GM23248 (cell line): ENCODE measurements at places on chromosomes 1 and 21. TPM values are rescaled to one million over a fixed set of nuclear protein-coding genes. Genes with fewer than 3 reads are reported as not detected.
A peak's percentile ranks its signal among the peaks of the same experiment; 100 is the strongest.

- DNase-seq, result peak; percentile 44
These were observed 170.1 kb downstream of the NEK7 start for GRCh38 chr1:198326915-198327314.

DNA sequence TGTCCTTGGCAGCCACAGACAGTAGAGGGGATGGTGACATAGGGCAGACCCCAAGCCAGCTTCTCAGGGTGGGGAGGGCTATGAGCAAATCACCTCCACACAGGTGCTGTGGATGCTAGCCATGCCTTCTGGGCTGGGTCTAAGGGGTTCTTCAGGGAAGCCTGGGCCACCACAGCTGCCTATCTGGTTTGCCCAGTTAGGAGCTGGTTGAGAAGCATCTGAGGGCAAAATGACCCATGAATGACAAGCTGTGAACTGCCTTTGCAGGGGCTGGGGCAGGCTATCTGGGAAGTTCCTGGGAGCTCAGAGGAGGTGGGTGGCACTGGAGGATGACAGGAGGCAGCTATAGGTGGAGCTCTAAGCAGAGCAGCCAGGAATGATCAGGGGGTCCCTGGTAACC is 10.1 kb upstream of the ARHGEF10L start:
- DNase-seq, result no peak

The BCL10 gene
- total RNA-seq, result 45.5 and 51.4 TPM in 2 replicates

DNA sequence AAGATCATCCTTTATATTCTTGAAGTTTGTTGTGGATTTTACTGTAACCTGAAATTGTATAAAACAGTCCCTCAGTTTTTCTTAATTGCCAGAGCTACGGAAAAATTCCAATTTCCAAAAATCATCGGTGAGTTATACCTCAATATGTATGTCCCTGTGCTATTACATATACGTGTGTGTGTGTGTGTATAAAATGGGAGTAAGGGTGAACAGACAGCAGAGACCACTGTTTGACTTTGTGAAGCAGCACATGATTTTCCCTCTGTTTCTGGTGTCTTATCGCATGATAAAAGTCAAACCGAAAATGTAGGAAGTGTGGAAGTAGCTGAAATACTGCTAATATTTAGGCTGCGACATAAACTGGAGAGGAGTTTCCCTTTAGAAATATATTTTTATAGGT is 1.2 kb downstream of the OR2T1 start:
- no peak for DNase-seq

- no peak for DNase-seq
These were observed 59.6 kb upstream of the ITPKB start for GRCh38 chr1:226798427-226799411.

DNA sequence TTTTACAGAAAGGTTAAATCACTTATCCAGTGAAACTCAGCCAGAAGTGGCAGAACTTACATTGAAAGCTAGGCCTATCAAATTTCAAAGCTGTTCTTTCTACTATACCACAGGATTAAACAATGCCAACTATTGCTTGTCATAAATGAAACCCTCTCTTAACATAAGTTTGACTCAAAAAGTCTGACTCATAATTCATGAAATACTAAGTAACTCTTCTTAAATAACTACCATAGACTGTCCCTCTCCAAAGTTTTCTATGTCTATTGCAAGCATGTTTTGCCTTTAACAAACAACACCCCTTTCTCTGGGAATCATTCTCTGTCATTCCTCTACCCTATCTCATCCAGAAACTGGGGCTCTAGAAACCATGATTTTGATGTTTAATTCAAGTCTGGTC is 109.5 kb upstream of the UBE2U start:
- DNase-seq, result peak; percentile 64

- DNase-seq, result peak; percentile 52
These were observed 38.2 kb downstream of the ETS2 start for GRCh38 chr21:38843806-38844503.

The EFHD2 gene
- 49.9 and 56.3 TPM in 2 replicates for total RNA-seq

The UBE2U gene
- not detected in 2 replicates for total RNA-seq

GRCh38 chr1:181134543-181135436 is 46.3 kb downstream of the IER5 start:
- peak; percentile 94 for DNase-seq

The NGF gene
- total RNA-seq, result 27.1 and 28.1 TPM in 2 replicates

DNA sequence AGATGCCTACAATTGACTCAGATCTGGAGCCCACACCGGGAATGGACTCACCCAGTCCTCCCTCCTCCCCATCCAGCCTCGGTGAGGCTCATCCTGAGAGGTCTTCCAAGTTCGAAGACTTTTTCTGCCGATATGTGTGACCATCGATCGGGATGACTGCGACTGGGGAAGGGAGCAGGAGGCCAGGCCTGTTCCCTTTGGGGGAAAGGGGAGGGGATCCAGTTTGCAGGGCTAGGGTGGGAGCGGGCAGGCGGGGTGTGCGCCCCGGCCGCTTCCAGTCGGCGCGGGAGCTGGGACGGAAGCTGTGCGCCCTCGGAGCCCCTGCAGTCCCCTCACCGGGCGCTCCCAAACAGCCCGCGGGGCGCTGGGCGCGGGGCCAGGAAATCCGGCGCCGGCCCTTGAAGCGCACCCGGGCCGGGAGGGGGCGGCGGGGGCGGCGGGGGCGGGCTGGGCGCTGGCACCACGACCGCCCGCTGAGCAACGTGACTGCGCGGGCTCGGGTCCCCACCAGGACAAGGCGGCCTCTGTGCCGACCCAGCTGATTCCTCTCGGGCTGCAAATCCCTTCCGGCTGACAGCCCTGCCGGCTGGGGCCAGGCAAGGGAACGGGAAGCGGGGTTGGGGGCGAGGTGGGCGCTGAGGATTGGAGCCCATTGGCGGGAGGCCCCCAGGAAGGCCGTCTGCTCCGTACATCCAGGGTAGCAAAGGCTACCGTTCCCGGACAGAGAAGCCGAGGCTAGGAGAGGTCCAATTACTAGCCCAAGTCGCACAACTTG is 103.9 kb downstream of the EBNA1BP2 start:
- DNase-seq, result peak; percentile 20

GRCh38 chr21:42661688-42662429 is 8.4 kb downstream of the PDE9A start:
- DNase-seq, result no peak

The ADAMTS4 gene
- total RNA-seq, result 5.9 and 9.8 TPM in 2 replicates

The KIF26B gene
- 7.8 and 8.0 TPM in 2 replicates for total RNA-seq

DNA sequence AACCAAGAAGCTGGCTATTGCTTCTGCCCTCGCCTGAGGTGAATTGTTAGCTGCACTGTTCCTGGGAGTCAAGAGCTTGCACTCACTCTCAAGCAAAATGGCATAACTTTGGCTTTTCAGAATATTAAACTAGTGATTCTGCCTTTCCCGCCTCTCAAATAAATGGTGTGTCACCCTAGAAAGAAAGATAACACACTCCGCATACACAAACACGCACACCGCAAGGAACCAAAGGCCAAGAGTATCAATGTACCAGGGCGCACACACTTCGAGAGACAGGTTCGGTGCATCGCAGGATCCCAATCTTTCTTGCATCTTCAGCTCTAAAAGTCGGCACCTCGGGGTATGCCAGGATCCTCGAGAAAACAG is 470 bp upstream of the RTCA start:
- DNase-seq, result peak; percentile 74

DNA sequence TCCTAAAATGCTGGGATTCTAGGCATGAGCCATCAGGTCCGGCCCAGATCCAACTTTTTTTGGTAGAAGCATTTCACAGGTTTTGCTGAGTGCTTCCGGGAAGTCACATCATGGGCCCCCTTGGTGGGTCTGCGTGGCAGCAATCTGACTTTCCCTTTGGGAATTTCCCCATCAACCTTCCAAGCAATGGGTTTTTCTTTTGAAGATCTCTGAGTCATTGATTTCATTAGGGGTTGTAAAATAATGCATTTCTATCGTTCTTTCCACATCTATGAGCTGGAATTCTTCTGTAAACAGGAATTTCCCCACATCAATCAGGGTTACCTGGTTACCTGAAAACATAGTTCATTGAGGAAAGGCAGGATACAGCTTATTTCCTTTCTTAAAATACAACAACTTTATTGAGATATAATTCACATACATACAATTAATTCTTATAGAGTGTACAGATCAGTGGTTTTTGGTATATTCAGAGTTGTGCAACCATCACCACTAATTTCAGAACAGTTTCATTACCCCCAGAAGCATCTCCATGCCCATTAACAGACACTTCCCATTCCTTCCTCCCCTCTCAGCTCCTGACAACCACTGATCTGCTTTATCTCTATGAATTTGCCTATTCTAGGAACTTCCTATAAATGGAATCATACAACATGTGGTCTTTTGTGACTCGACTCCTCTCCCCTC is 9.9 kb upstream of the ZBTB17 start:
- DNase-seq, result no peak

- DNase-seq, result no peak
These were observed 151.6 kb downstream of the GRIK3 start for GRCh38 chr1:36882536-36883285.

The IGSF21 gene
- total RNA-seq, result not detected in 2 replicates

DNA sequence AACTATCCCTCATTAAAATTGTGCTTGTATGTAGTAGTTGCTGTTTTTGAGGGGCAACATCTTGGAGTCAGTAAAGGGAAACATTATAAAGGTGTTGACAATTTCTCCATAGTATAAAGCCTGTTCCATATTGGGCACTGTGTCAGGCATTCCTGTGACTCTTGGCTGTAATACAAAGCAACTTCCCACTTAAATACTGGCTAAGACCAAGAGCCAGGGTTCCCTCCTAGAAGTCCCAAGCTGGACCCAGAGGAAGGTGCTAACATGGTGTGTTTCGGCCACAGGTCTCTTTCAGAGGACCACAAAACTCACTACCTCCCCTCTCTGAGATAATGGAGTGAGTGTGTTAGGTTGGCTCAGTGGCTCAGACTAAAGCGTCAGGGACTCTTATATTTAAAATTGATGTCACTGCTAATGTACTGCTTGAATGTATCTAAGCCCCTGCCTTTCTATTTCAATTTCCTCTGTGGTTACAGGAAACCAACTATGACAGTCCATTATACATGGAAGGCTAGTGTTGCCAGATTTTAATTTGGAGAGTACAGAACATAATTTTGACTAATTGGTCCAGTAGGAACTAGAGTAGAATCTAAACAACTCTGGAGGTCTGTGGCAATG is 74.7 kb upstream of the RGL1 start:
- no peak for DNase-seq

- DNase-seq, result no peak
These were observed 1.9 kb downstream of the PPFIA4 start for GRCh38 chr1:203028067-203028783.

The PAQR6 gene
- 0.54 and 0.63 TPM in 2 replicates for total RNA-seq

DNA sequence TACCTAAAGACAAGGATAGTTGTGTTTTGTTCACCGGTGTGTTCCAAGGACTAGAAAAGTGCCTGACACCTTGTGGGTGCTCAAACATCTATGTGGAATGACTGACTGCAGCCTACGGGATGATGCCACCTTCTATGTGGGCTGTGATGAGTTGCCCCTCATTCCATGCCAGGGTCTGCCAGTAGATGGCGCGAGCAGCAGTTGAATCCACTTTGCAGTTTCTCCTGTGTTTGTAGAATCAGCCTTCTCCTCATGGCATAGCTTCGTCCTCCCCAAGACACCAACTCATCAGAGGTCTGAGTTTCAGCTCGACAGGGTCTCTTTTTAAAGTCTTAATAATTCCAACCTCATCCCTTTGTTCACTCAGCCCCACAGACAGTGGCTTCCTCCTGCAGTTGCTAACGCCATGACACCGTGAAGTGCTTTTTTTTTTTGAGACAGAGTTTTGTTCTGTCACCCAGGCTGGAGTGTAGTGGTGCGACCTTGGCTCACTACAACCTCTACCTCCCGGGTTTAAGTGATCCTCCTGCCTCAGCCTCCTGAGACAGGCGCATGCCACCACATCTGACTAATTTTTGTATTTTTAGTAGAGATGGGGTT is 133.7 kb downstream of the CAPN8 start:
- DNase-seq, result peak; percentile 49

The ZNF593OS gene
- total RNA-seq, result not detected in 2 replicates

DNA sequence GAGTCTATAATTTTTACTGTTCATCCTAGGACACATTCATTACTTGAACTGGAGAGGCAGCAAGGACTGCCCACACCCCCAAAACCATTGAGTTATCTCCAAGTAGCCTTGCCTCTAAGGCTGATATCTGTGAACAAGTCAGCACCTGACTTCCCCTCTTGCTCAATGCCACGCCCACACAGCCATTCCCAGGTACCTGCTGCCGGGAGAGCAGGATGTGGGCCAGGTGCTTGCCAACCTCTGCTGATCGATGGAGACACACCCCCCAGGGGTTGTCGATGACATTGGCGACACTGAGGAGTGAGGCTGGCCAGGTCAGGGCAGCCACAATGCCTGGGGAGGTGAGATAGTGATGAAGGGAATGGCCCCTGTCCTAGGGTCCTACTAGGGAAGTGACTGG is 60.1 kb downstream of the TMCO4 start:
- no peak for DNase-seq

The RGS18 gene
- not detected in 2 replicates for total RNA-seq

GRCh38 chr1:19800076-19800804 is 524 bp upstream of the TMCO4 start:
- DNase-seq, result peak; percentile 80

DNA sequence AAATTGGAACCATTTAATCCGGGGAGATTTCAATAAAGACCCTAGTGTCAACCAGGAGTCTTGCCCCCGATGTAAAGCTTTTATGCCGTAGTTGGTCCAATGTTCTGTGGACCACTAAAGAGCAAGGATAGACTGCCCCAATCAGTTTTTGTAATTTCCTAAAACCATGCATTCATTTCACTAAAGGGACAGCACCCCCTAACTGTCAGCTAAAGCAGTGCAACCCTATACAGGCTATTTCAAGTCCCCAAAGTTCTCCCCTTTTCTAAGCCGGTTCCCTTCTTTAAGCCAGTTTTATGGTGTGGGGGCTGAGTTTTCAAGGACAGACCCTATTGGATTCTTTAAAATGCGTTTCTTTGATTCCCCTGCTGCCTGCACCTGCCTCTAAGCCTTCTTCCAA is 12.7 kb upstream of the PDPN start:
- DNase-seq, result peak; percentile 14

The CR1L gene
- not detected in 2 replicates for total RNA-seq
